HEK293T (cell line): ENCODE measurements at places on chromosomes 5 and 9.
A peak's percentile ranks its signal among the peaks of the same experiment; 100 is the strongest.

DNA sequence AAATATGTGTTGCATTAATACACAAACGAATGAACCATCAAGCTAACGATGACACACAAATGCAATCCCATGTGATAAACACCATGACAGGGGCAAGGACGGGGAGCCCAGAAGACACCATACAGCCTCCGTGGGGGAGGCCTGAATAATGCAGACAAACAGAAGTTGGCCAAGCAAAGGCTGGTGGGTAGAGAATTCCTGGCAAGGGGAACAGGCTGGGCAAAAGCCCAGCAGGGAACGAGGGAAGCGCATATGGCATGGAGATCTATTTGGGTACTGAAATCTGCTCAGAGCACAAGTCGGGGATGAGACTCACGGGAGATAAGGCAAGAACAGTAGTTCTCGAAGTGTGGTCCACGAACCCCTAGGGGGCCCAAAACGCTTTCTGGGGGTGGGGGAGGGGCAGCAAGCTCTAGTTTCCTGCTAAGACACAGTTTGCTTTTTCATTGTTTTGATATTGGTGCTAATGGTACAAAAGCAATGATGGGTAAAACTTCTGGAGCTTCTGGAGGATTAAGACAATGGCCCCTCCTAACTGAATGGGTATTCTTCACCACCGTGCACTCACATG lies 42.9 kb upstream of the FBXW11 start:
- DNase-seq, result no peak

- DNase-seq, result peak; percentile 59
Measured at GRCh38 chr5:39376293-39376714, 12.0 kb upstream of the C9 start.

GRCh38 chr9:35728041-35728971 lies 3.7 kb downstream of the TLN1 start:
- no peak for DNase-seq

DNA sequence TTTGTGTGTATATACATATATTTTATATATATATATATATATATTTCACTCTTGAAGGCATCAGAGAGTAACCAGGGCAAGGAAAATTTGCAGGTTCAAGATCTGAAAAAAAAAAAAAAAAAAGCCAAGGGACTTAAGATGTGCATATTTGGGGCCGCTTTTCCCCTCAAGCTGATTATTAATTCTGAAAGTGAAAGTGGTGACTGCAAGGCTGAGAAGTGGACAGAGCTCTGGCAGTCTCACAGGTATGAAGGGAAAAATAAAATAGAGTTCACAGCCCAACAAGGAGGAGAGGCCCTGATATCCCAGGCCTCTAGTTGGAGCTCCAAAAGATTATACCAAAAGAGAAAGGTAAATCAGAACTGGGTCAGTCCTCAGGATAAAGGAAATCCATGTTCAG lies 234.4 kb upstream of the GAS1 start:
- DNase-seq, result no peak

- no peak for DNase-seq
Measured at GRCh38 chr5:69084195-69084594, 9.6 kb upstream of the SLC30A5 start.

GRCh38 chr5:76443066-76443800 lies 40.1 kb downstream of the IQGAP2 start:
- DNase-seq, result no peak

- no peak for DNase-seq
Measured at GRCh38 chr5:75235711-75236110, 967 bp downstream of the ANKRD31 start.

- DNase-seq, result no peak
Measured at GRCh38 chr5:116652903-116653302, 78.3 kb upstream of the SEMA6A start.

GRCh38 chr5:139565411-139566305 lies 4.5 kb downstream of the UBE2D2 start:
- no peak for DNase-seq

DNA sequence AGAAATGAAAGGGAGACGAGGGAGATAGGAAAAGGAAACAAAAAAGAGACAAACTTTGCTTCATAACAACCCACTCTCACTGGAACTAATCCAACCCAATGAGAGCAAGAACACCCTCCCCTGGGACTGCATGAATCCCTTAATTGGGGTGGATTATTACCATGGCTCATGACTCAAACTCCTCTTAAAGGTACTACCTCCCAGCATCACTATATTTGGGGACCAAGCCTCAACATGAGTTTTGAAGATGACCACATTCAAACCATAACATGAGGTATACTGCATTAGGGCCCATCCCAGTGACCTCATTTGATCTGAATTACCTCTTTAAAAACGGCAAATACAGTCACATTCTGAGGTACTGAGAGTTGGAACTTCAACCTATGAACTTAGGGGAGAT lies 8.0 kb downstream of the MTAP start:
- no peak for DNase-seq

DNA sequence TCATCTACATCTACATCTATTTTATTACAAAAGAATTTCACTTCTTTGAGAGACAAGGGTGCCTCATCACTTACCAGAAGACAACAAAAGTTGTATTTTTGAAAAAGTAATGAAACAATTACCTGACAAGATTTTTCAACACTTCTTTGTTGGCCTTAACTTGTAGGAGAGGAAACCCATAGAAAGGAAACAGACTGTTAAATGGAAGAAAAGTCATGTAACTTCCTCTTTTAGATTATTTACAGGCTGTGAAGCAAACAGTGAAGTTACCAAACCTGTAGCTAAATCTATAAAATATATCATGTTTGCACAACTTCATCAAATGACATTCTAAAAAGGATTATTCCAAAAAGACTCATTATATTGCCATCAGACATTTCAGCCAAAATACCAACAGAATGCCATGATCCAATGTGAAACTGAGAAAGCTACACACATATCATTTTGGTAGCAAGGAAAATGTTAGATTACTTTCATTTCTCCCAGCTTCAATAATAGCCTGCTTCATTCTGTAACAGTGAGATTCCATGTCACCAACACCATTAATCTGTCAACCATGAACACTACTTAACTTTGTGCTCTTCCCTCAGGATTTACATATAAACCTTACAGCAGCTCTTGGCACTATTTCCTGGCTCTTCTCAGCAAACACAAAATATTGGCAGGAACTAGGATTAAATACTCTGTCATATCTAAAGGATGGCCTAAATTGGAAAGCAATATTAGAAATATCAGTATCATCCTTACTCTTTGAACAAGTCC lies 122.5 kb downstream of the MCTP1 start:
- no peak for DNase-seq

- DNase-seq, result no peak
Measured at GRCh38 chr9:83327323-83327722, 210.9 kb downstream of the FRMD3 start.
